ENCODE measurements at places on chromosomes 5 and 9.

DNA sequence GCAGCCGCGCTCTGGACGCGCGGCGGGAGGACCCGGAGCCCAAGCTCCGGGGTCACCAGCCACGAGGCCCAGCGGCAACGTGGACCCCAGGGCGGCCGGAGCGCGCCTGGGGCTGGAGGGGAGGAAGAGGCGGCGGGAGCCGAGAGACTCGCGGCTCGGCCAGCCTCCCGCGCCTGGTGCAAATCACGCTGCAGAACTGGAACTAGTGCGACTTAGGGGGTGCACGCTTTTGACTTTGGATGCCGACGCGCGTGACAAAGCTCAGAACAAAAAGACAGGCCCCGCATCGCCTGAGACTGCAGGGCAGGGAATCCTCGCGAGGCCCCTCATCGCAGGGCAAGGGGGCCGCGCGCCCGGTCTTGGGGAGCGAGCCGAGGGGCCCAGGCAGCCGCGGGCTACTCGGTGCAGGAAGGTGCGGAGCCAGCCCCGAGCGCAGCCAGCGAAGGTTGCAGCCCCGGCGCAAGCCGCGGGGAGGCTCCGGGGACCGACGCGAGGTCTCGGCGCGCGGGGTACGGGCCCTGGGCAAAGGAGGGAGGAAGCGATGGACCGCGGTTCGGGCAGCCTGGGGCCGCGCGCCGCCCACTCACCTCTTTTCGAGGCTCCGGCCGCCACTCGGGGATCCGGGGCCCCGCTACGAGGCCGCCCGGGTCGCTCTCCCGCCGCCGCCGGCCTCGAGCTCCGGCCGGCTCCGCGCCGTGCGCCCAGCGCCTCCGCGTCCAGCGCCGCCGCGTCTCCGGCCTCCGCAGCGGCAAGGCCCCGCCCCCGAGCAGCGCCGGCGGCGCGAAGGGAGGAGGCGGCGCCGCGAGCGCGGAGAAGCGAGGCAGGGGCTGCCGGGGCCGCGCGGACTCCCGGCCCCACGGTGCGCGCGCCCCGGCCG, at the start of gene GOLM1:
Gene GOLM1, minus strand, starts transcription at position 735 of the 877 bp plus-strand sequence. CDS start 20,238 bp downstream, outside the sequence.
- peak; percentile 49 for DNase-seq

GRCh38 chr9:95082401-95083084, 235.0 kb downstream of the FANCC start:
- no peak for DNase-seq

GRCh38 chr9:112887381-112887780, 3.3 kb downstream of the SLC46A2 start:
- DNase-seq, result no peak

GRCh38 chr5:164002628-164003027, 497.2 kb downstream of the MAT2B start:
- DNase-seq, result no peak

GRCh38 chr9:99515093-99515492, 293.0 kb downstream of the SEC61B start:
- no peak for DNase-seq

- DNase-seq, result no peak
Measured at GRCh38 chr9:76267284-76267652, 127.0 kb downstream of the RFK start.

DNA sequence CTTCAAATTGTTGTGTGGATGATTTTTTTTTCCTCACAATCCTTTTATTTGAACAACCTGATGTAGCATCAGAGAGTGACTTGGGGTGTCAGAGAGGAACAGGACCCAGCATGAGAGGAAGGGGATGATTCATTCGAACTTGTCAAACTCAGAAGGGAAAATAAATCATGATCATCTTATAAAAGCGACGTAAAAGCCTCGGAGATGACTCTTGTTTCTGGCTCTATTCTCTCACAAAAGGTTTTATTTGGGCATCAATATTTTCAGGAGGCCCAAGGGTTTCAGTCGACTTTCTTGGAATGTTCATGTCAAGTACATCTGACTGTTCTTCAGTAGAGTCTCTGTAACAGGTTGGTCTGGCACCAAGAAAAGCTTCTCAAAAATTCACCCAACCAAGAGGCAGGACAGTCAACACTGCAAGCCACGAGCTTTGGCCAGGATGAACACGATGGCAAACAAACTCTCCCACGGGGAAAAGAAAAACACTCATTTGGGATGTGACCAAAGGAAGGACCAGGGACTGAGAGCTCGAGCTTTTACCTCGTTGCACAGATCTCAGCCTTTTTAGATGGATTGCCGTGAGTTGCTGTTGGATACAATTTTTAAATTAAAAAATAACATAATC, 55.1 kb downstream of the ANKH start:
- DNase-seq, result no peak

- no peak for DNase-seq
Measured at GRCh38 chr5:135372654-135373381, 26.2 kb downstream of the MACROH2A1 start.

DNA sequence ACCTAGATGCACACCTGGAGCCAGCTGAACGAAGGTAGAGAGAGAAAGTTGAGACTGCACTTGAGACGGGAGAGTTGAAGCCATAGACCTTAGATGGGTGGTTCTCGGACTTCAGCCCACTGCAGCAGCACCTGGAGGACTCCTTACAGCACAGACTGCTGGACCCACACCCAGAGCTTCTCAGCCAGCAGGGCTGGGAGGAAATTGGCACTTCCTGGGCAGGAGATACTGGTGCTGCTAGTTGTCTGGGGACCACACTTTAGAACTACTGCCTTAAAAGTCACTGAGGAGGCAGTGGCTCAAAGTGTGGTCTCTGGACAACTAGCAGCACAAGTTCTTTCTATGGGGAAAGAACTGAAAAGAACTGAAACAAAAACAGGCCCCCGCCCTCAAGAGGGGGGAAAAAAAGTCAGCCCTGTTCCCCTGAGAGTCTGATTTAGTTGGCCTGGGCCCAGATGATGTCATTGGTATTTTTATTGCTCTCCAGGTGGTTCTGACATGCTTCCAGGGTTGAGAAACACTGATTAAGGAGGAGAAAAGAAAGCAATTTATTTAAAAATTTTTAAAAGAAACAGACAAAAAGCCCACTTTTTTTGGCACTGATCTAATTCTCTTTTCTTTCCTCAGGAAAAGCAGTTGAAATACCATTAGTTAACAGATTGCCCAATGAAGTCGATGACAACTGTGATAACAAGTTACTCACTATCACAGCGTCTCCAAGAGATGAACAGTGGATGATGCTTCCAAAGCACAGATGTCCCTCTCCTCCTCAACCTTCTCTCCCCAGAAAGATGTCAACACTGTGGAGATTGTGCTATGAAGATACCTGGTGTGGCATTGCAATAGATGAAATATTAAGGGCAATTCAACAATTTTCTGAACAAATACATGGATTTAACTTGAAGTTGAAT, 73.6 kb upstream of the ADAMTS16 start:
- DNase-seq, result no peak

DNA sequence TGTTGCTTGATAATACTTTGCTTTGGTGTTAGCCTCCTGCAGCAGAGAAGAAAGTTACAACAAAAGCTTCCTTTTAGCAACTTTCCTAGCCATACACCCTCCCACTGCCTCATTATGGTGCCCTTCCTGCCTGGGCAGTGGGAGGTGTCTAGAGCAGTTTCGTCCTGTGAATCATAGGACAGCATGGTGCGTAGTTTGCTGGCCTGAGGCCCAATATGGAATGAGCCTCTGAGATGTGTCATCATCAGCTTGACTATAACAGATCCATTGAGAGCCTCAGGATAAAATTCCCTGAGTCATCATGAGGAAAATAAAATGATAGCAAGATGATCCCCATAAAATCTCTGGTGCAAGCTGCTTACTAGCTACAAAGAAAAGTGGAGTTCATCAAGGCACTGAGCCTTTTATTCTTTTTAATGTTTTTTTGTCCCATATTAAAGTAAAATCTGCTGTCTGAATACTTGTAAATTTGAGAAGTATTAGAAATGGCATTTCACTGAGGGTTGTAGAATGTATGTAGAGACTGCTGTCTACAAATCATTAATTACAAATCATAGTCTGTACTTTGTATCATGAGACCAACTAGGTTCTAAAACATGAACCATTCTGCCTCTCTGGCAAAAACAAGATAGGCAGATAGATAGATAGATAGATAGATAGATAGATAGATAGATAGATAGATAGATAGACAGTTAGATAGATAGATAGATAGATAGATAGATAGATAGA, 303.0 kb upstream of the PDE4D start:
- DNase-seq, result no peak

GRCh38 chr5:5558638-5559527, 136.4 kb downstream of the ICE1 start:
- DNase-seq, result no peak

GRCh38 chr9:109767814-109768213, 12.2 kb upstream of the PALM2AKAP2 start:
- no peak for DNase-seq

DNA sequence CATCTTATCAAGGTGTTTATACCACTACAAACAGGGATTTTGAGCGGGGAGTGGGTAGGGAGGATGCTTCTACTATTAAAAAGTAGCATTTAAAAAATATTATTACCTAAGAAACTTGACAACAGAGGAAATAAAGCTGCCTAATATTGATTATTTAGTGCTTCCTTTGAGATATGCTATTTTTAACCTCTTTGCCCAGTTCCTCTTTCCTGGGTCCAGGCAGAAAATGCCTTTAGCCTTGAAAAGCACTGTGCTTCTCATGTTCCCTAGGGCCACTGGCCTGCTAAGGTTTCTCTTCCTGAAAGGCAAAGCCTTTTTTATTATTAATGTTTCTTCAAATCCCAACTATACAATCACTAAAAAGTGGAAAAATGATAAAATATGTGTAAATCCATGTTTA, 217.2 kb upstream of the HAPLN1 start:
- DNase-seq, result no peak

DNA sequence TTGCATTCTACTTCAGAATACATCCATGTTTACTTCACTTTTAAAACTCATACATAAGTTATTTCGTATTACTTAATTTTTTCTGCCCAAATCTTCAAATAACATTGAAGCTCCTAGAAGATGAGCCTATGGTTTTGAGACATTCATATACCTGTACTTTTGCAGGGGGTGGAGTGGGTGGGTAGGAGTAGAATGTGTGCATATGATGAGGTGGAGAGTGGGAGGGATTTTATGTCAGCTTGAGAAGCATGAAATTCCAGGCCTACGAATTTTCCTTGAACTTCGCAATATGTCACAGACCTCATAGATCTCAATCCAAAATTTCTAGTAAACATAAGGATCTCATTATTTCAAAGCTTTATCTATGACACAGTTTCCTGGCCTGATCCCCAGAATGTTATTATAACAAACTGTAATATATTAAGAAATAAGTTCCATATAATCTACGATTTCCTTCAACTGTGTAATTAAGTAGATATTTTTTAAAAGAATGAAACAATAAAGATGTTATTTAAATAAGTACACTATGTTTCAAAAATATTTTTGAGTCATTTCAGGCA, 19.7 kb upstream of the MOB3B start:
- no peak for DNase-seq

DNA sequence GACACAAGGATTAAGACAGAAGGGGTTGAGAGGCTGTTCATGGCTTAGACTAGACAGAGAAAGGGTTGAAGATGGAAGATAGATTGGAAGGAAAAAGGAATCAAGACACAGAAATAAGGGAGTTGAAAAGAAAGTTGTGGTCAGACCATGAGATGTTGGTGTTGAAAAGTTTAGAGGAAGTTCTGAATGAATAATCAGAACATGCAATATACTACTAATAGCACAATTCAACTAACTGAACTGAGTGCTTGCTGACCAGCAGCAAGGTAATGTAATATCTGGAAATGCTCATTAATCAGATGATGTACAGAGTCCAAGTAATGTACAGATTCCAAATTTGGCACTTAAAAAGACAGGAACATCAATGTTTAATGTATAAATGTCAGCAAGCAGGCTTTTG, 10.6 kb upstream of the NNT start:
- no peak for DNase-seq

- no peak for DNase-seq
Measured at GRCh38 chr9:136804509-136805206, 3.1 kb upstream of the RABL6 start.

- peak; percentile 24 for DNase-seq
Measured at GRCh38 chr5:38529955-38530646, 26.3 kb downstream of the LIFR start.

GRCh38 chr9:136820971-136821825, 13.4 kb downstream of the RABL6 start:
- DNase-seq, result no peak

DNA sequence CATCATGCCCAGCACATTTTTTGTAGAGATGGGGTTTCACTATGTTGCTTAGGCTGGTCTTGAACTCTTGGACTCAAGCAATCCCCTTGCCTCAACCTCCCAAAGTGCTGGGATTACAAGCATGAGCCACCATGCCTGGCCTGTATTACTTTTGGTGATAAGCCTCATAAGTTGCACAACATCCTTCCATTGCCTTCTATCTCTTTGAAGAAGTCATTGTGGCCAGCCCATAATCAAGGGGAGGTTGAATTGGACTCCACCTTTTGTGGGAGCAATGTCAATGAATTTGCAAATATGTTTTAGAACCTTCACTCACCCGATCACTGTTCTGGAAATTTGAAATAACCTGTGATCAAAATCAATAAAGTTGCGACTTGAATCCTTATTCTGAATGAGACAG, 104.3 kb upstream of the CLINT1 start:
- DNase-seq, result no peak

DNA sequence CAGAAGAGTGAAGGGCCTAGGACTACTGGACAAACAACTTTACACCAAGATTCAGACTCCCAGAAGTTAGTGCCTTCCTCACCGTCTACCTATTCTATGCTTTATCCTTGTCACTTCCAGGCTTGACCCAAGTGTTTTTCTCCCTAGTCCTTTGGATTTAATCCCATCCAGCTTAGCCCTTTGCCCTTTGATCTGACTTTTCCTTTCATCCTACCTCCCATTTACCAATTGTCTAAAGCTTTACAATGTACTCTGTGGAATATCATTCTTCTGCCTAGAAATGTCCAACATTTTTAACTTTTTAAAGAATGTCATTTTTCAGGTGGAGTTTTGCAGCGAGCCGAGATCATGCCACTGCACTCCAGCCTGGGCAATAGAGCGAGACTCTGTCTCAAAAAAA, 292.1 kb downstream of the EPB41L4A start:
- no peak for DNase-seq

- DNase-seq, result no peak
Measured at GRCh38 chr5:156019571-156020180, 307.3 kb upstream of the SGCD start.

DNA sequence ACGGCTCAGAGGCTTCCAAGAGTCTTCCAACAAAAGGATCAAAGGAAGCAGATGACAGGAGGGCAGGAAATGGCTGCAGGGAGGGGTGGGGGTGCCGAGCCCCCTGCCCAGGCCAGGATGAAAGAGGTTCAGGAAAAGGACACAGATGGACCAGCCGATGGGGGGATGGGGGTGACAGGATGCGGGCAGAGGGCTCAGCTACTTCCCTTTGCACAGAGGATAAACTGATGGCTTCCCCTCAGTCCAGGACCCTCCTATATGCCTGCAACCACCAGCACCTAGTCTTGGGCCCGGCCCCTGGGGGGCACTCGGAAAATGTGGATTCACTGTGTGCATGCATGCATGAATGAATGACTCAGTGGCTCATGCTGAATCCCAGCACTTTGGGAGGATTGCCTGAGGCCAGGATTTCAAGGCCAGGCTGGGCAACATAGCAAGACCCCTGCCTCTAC, 148.2 kb downstream of the C9orf50 start:
- no peak for DNase-seq

Data from NCI-H1092 (cell line).